ENCODE measurements at places on chromosomes 1 and 21.

DNA sequence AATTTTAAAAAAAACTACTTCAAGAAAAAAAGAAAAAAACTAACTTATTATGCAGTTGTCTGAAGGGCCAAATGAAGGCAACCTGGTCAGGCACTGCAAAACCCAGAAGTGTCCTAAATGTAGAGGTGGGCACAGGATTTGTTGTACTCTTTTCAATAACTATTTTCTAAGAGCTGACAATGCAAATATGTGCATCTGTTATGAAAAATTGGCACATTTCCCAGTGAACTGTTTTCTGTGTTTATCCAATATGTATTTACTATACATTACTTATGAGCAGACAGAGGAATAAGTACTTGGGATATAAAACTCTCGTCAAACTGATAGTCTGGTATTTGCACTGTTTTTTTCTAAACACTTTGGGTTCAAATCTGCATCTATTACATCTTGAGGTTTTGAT, 188.0 kb upstream of the C21orf91 start:
- H3K27ac ChIP-seq, result no peak overlapping the region
- no peaks in the 10 kb centered on the region for H3K4me1 ChIP-seq
- H3K27me3 ChIP-seq, result no peaks in the 10 kb centered on the region

DNA sequence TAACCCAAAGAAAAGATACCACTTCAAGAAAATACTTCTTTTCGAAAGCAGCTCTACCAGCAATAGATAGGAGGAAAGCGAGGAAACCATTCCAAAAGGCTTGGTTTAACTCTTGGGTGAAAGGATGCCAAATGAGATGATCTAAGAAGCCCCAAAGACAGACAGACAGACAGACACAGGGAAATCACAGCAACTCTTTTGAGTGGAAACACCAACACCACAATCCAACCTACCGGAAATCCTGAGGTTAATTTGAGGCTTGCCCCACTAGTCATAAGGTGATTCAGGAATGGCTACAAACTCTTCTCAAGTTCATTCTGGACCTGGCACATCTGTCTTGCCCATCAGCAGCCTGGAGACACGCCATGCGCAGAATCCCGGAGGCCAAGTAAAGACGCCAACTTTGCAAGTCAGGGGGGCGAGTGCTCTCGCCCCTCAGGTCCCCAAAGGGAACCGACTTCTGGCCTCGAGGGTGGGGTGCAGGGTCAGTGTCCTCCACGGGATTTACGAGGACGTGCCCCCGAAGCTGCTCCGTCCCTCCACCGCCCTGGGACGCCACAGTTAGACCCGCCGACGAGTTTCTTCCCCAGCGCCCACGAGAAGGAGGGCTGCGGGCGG, 778 bp downstream of the EVI5 start:
- H3K27ac ChIP-seq, result peak overlapping the region; percentile 50
- H3K36me3 ChIP-seq, result no peaks in the 10 kb centered on the region
- H3K27me3 ChIP-seq, result peaks cover 93% of the 10 kb centered on the region
- H3K4me3 ChIP-seq, result peak overlapping the region; percentile 68
- peaks cover 23% of the 10 kb centered on the region for H3K4me1 ChIP-seq

GRCh38 chr1:21277180-21277579, 13.1 kb downstream of the ECE1 start:
- H3K27me3 ChIP-seq, result no peaks in the 10 kb centered on the region
- H3K4me3 ChIP-seq, result no peak overlapping the region
- H3K36me3 ChIP-seq, result peaks cover 41% of the 10 kb centered on the region
- H3K4me1 ChIP-seq, result peaks cover 45% of the 10 kb centered on the region
- peak overlapping the region; percentile 46 for H3K27ac ChIP-seq

GRCh38 chr21:20004367-20004766, 993.8 kb upstream of the NCAM2 start:
- no peak for DNase-seq
- no peaks in the 10 kb centered on the region for H3K36me3 ChIP-seq

DNA sequence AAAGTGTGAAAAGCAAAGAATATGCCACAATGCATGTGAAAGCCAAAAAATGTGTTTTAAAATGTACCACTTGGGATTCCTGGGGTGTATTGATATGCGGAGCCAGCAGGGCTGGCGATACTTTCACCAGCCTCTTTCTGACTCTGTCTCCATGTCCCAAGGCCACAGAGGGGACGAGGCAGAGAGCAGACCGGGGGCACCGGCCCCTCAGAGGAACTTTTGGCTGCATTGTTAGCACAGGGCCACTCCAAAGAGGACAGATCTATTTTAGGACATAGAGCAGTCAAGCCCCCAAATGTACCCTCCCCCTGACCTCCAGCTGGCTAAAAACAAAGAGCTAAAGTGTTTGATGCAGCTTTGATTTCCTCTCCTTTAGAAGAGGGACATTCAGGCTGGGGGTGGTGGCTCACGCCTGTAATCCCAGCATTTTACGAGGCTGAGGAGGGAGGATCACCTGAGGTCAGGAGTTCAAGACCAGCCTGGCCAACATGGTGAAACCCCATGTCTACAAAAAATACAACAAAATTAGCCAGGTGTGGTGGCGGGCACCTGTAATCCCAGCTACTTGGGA, 25.6 kb upstream of the ZNF436 start:
- peaks cover 15% of the 10 kb centered on the region for H3K36me3 ChIP-seq
- H3K27me3 ChIP-seq, result no peaks in the 10 kb centered on the region

DNA sequence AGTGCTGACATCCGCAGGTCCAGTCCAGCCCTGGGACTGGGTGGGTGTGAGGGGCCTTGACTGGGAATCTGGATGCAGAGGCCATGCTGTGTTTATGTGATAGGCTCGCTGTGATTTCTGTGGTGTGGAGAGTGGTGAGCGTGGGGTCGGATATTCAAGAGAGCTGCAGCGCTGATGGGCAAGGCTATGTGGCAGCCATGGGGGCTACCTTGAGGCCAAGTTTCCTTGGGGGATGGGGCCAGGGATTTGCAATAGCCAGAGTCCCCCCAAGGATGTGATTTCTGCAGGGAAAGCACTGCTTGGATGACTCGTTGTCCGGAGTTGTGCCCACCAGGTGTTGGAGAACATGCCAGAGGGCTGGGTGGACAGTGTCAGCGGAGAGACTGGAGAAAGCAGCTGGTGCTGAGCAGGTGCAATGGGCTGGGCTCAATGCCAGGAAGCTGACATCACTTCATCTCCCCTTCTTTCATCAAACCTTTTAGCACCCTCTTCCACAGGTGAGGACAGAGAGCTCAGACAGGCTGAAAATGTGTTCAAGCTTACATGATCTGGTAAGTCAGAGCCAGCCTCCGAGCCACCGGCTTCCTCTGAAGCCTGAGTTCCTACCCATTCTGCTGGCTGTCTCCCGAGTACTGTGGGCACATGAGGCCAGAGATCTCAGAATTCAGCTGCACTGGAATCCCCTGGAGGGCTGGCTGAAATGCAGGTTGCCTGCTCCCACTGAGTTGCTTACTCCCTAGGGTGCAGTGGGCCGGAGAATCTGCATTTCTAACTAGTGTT, 132.9 kb downstream of the RHOU start:
- peaks cover 14% of the 10 kb centered on the region for H3K27me3 ChIP-seq
- no peak overlapping the region for H3K4me3 ChIP-seq
- no peak overlapping the region for H3K27ac ChIP-seq
- peaks cover 33% of the 10 kb centered on the region for H3K4me1 ChIP-seq
- DNase-seq, result no peak

GRCh38 chr1:91546301-91546581, 45.6 kb downstream of the CDC7 start:
- H3K27ac ChIP-seq, result no peak overlapping the region
- peaks cover 31% of the 10 kb centered on the region for H3K36me3 ChIP-seq
- H3K4me3 ChIP-seq, result no peak overlapping the region

- DNase-seq, result no peak
- H3K27ac ChIP-seq, result no peak overlapping the region
- H3K4me1 ChIP-seq, result no peaks in the 10 kb centered on the region
- H3K36me3 ChIP-seq, result peaks cover 32% of the 10 kb centered on the region
- no peaks in the 10 kb centered on the region for H3K27me3 ChIP-seq
- no peak overlapping the region for H3K4me3 ChIP-seq
Observed at GRCh38 chr1:214319938-214320337, 39.0 kb downstream of the SMYD2 start.

DNA sequence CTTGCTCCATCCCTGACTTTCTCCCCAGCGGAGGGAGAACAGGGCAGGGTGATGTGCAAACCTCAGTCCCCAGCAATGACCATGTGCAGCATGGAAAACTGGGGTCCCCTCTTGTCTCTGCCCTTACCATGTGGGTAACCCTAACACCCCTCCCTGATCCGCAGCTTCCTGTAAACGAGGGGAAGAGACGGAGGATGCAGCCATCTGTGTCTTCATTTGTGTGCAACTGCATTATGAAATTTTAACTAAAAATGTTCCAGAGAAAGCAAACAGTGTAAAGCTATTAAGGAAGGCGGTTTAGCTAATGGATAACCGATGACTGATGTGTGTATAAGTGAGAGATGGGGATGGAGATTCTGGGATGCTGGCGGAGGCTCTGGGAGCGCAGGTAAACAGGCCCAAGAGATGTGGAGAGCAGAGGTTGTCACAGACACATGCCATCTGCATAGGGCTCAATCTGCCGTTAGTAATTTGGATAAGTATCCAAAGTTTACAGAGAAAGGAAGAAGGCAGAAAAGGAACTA, 206.6 kb downstream of the DSCAM start:
- H3K27me3 ChIP-seq, result no peaks in the 10 kb centered on the region
- H3K36me3 ChIP-seq, result no peaks in the 10 kb centered on the region
- H3K4me1 ChIP-seq, result no peaks in the 10 kb centered on the region
- no peak overlapping the region for H3K27ac ChIP-seq

- H3K4me3 ChIP-seq, result no peak overlapping the region
- H3K4me1 ChIP-seq, result peaks cover 21% of the 10 kb centered on the region
- DNase-seq, result no peak
- no peaks in the 10 kb centered on the region for H3K27me3 ChIP-seq
Observed at GRCh38 chr1:233111731-233112130, 161.3 kb downstream of the NTPCR start.

DNA sequence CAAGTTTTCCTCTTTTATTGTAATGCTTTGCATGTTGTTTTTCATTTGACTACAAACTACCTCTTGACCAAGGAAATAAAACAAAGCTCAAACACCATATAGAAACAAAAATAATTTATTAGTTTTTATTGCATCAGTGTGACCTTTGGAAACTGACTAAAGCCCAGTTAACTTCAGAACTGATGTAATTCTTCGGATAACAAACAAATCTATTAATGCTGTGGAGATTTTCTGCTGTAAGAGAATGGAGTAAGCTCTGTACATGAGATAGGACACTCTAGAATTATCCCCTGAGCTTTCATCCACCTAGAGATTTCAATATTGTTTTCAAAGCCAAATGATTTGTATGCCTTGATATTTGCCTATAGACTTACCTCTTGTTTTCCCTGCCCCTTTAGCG, 154.0 kb upstream of the KCNK2 start:
- H3K27me3 ChIP-seq, result no peaks in the 10 kb centered on the region
- H3K36me3 ChIP-seq, result no peaks in the 10 kb centered on the region
- DNase-seq, result no peak
- no peak overlapping the region for H3K27ac ChIP-seq

GRCh38 chr1:243469497-243469896, 213.7 kb downstream of the SDCCAG8 start:
- no peak overlapping the region for H3K4me3 ChIP-seq
- peaks cover 6% of the 10 kb centered on the region for H3K4me1 ChIP-seq
- peaks cover 4% of the 10 kb centered on the region for H3K36me3 ChIP-seq
- no peaks in the 10 kb centered on the region for H3K27me3 ChIP-seq
- H3K27ac ChIP-seq, result no peak overlapping the region
- no peak for DNase-seq

DNA sequence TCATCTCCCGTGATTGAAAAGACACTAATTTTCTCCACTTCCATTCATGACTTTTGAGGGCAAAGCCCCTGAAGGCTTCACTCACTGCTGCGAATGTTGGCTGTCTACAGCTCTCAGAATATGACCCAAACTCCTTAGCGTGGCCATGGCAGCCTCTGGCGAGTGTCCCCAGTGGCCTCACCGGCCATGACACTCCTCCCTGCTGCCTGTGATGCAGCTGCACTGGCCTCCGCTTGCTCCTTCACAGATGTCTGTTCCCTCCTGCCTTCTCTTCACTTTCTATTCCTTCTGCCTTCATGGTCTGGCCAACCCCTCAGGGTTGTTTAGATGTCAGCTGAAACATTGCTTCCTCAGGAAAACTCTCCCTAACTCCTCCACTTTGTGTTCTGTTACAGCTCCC, 30.8 kb upstream of the PTPRF start:
- H3K4me3 ChIP-seq, result no peak overlapping the region
- H3K36me3 ChIP-seq, result no peaks in the 10 kb centered on the region
- H3K27ac ChIP-seq, result no peak overlapping the region
- no peak for DNase-seq
- H3K27me3 ChIP-seq, result peaks cover 9% of the 10 kb centered on the region
- H3K4me1 ChIP-seq, result no peaks in the 10 kb centered on the region

DNA sequence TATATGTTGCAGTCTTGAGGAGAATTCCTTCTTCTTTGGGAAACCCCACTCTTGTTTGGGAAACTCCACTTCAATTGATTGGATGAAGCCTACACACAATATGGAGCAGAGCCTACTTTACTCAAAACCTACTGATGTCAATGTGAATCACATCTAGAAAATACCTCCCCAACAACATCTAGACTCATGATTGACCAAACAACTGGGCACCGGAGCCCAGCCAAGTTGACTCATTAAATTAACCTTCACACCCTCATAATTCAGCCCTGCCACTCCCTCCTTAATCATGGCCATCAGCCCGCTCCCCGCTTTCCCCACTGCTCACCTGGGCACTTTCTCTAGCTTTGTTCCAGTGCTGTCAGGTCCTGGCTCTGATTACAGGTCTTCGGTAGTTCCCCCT, 208.1 kb upstream of the MAP1LC3C start:
- no peak overlapping the region for H3K4me3 ChIP-seq
- no peaks in the 10 kb centered on the region for H3K36me3 ChIP-seq
- H3K4me1 ChIP-seq, result no peaks in the 10 kb centered on the region
- no peaks in the 10 kb centered on the region for H3K27me3 ChIP-seq
- no peak for DNase-seq
- H3K27ac ChIP-seq, result no peak overlapping the region

GRCh38 chr1:210132582-210132981, 100.0 kb upstream of the SERTAD4 start:
- DNase-seq, result no peak
- H3K27me3 ChIP-seq, result no peaks in the 10 kb centered on the region
- H3K27ac ChIP-seq, result no peak overlapping the region
- H3K4me3 ChIP-seq, result no peak overlapping the region

DNA sequence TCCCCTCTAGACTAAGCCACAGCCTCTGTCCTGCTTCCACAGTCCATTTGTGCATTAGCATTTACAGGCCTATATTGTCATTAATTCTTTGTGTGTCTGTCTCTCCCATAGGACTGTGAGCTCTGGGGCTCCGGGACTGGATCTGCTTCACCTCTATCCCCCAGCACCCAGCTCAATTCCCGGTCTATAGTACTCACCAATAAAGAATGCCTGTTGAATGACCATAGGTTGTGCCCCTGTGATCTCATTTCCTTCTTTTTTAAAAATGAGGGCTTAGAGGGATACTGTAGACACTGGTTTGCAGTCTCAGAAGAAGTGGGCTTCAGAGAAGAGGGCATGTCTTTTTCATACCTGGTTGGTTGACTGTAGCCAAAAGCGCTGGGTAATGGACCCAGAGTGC, 8.8 kb upstream of the POU3F1 start:
- no peaks in the 10 kb centered on the region for H3K4me1 ChIP-seq
- H3K27ac ChIP-seq, result no peak overlapping the region
- H3K27me3 ChIP-seq, result peaks cover 57% of the 10 kb centered on the region
- no peak overlapping the region for H3K4me3 ChIP-seq
- no peak for DNase-seq

Measured in activated naive CD4-positive, alpha-beta T cell treated with anti-CD3 and anti-CD28 coated beads, Interleukin-2, amount 10 ng/mL, durations not matched to agents 7 days and 5 days (primary cell).